ENCODE measurements at places on chromosomes 2 and 18.

GRCh38 chr18:25425024-25425423 lies 73.1 kb upstream of the ZNF521 start:
- no peak for DNase-seq

GRCh38 chr2:37059841-37060240 lies 24.3 kb downstream of the HEATR5B start:
- DNase-seq, result no peak

GRCh38 chr2:68948710-68949109 lies 4.0 kb downstream of the GKN2 start:
- DNase-seq, result no peak

GRCh38 chr2:191451116-191451515 lies 205.9 kb downstream of the MYO1B start:
- DNase-seq, result no peak

DNA sequence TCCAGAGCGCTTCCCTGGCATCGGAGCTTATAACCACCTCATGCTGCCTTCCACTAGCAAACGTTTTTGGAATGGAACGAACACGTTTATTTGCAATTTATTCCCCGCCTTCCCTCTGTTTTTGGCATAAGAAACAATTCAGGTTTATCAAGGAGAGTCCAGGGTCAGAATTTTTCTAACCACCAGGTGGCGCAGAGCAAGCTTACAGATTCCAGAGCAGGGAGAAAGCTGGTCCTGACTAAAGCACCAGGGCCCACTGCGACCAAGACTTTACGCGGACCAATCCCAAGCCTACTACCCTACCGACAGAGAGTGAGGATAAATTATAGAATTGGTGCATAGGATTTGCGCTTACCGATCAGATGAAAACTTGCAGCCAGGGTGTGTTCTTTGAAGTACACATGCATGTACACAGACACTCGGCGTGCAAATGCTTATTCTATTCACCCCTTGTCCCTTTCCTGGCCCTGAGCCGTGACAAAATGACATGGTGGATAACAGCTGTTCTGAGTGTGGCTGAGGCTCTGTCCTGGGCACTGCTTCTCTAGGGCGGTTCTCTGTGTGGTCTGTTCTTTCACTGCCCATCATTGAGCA lies 34.7 kb downstream of the NAPG start:
- peak; percentile 44 for DNase-seq

GRCh38 chr2:60633615-60634014 lies 80.2 kb upstream of the BCL11A start:
- DNase-seq, result no peak

DNA sequence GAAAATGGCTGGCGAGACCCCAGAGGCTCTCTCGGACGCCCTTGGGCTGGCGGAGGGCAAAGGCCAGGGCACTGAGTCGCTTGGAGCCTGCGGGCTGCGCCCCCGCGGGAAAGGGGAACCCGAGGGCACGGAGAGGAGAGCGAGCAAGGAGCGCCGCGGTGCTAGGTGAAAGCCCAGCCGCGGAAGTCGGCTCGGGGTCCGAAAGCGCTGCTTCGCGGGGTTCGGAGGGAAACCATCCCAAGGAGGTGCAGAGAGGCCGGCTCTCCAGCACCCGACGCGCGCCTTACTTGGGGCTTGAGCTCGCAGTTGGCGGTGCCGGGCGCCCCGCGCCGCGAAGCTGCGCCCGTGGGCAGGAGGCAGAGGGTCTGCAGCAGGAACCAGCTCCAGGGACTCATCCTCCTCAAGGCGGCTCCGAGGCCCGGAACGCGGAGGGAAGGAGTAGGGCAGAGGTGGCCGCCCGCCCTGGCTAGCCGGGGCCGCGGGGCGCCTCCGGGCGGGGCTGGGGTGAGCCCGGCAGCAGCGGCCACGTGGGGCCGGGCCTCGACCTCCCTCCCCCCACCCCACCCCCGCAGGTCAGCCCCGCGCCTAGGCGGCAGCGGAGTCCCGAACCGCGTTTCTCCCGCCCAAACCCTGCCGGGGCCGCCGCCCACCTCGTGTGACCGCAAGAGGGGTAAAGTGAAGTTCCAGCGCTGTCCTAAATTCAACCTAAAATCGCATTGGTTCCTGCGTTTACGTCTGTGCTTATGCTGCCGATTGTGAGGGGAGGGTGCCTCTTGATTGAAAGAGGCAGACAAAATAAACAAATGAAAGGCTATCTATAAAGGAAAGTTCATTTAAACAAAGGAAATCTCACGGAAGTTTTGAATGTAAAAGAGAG lies at the start of gene TRABD2A:
TSS of gene TRABD2A (minus strand) at position 440 of the 877 bp plus-strand sequence. CDS start at position 395, 45 bp downstream.
- DNase-seq, result no peak

GRCh38 chr2:67374481-67374880 lies 22.7 kb upstream of the ETAA1 start:
- no peak for DNase-seq

DNA sequence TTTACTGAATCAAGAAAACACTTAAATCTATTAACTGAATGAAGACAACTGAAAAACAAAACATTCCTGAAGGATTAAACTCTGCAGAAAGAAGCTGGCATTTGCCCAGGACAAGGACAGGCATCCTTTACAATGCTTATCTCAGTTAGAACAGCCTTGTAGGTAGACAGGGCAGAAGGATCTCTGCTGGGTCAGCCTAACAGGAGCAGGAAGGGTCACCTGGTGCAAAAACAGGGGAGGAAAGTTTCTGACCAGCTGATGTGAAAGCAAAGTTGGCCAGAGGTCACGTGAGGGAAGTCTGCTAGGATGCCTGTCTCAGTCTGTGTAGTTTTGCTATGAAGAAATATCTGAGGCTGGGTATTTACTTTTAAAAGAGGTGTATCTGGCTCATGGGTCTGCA lies 348.6 kb downstream of the ANAPC1 start:
- no peak for DNase-seq

GRCh38 chr2:144470334-144470733 lies 49.6 kb downstream of the ZEB2 start:
- DNase-seq, result no peak

GRCh38 chr2:159921752-159922404 lies 123.9 kb upstream of the CD302 start:
- peak; percentile 39 for DNase-seq

GRCh38 chr2:172970660-172971059 lies 105.0 kb upstream of the MAP3K20 start:
- DNase-seq, result no peak

- DNase-seq, result no peak
These were observed 184.6 kb downstream of the ZFP36L2 start for GRCh38 chr2:43041661-43042360.

DNA sequence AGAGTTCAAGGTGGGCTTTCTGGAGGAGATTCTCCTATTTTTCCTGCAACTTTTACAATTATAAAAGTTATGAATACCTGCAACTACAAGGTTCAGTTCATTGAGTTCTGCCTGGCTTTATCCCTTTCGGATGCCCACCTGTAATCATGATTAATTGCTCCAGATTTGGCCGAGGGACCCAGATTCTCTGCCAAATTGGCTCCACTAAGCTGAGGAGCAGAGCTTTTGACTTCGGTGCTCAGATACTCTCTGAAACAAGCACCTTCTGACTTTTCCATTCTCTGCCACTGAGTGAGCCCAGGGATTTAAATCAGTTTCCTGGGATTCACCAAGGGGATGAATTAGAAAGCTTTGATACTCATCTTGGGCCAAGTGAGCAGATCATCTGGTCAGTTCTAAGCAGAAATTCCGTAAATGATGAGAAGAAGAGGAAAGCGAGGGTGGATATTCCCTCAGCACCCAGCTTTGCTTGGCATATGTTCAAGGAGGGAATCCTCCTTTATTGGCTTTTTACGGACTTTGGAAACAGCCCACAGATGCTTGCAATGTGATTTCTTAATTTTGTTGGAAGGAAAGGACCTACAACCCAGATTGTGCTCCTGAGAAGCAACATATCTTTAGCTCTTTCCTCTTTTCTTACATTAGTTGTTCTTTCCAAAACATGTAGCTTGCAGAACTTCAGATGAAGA lies 179.2 kb downstream of the SETBP1 start:
- no peak for DNase-seq

DNA sequence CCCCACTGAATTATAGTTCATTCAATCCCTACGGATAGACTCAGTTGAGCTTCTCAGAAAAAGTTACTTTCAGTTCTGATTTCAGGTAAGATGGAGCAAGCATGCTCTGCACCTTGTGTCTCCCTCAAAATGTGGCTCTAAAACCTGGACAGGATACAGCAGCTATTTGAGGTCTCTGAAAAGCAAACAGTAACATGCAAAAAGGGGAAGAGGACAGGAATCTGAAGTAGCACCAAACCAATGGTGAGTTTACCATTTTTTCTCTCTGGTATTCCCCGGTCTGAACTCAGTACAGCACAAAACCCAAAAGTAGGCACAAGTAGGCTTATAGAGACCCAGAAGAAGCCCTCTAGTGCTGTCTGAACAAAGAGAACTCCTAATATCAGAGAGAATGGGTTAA lies 34.1 kb downstream of the LANCL1 start:
- no peak for DNase-seq

GRCh38 chr18:70421471-70422390 lies 132.9 kb downstream of the SOCS6 start:
- DNase-seq, result no peak

Data from GM19239 (cell line).